ENCODE measurements at places on chromosomes 4 and X.

- peak; percentile 5 for DNase-seq
Observed at GRCh38 chr4:65482410-65482809, 187.9 kb downstream of the EPHA5 start.

DNA sequence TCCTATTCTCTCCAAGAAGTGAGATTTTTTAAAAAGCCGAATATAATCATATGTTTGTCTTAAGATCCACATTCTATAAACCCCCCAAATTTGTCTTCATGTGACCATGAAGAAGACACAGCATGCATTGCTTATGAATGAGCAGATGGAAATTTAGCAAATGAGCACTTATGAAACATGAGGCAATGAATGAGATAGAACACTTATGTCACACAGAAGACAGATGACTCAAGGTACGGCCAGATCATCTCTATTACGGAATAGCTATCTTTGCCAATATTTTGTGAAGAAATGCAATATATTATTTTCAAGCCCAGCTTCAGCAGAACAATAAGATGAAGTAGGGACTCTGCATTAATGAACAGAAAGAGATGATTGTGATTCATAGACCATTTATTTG is 21.4 kb downstream of the PHEX start:
- no peak for DNase-seq

DNA sequence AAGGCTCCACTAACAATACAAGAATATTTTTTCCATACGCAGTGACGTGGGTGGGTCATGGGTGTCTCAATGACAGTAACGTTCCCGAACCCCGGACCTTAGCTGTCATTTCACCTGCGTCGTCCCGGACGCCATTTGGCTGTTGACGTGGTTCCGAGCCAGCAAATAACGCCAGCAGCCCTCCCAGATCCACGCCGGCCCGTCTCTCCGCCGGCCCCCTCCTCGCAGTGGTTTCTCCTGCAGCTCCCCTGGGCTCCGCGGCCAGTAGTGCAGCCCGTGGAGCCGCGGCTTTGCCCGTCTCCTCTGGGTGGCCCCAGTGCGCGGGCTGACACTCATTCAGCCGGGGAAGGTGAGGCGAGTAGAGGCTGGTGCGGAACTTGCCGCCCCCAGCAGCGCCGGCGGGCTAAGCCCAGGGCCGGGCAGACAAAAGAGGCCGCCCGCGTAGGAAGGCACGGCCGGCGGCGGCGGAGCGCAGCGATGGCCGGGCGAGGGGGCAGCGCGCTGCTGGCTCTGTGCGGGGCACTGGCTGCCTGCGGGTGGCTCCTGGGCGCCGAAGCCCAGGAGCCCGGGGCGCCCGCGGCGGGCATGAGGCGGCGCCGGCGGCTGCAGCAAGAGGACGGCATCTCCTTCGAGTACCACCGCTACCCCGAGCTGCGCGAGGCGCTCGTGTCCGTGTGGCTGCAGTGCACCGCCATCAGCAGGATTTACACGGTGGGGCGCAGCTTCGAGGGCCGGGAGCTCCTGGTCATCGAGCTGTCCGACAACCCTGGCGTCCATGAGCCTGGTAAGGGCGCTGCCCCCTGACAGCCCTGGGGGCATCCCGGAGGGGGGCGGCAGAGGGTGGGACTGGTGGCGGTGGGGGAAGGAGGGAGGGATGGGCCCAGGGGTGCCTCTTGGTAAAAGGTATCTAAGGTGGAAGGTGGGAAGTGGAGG is at the start of gene CPE:
Gene CPE, plus strand, starts transcription at position 264 of the 933 bp plus-strand sequence. Its CDS starts 214 bp downstream, at position 478.
- peak; percentile 69 for DNase-seq

GRCh38 chrX:147351644-147352043 is 537.1 kb upstream of the CXorf51A start:
- DNase-seq, result no peak

- no peak for DNase-seq
Observed at GRCh38 chr4:85707611-85708010, 232.7 kb downstream of the ARHGAP24 start.

GRCh38 chr4:94368459-94368858 is 25.8 kb upstream of the HPGDS start:
- DNase-seq, result no peak

GRCh38 chr4:30056016-30056766 is 664.0 kb upstream of the PCDH7 start:
- no peak for DNase-seq

DNA sequence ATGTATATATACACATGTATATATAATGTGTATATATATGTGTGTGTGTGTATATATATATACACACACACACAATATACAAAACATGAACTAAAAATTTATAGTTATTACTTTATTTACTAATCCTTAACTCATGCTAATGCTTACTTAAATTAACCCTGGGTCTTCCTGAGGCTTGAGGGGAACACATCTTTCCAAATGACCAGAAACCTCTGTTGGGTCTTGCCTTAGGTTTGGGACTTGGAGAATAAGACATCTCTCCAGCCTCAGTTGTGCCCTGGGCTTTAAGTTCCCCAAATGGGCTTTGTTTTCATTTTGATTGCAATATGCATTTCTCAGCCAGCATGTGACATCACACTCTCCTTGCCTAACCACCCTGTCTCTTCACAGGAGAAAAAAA is 7.7 kb downstream of the GEMIN8 start:
- DNase-seq, result no peak

- DNase-seq, result no peak
Observed at GRCh38 chr4:56755901-56756300, 65.6 kb downstream of the SPINK2 start.

GRCh38 chr4:140800666-140801065 is 44.5 kb upstream of the TBC1D9 start:
- DNase-seq, result no peak

GRCh38 chrX:113297437-113297836 is 456.8 kb upstream of the AMOT start:
- no peak for DNase-seq

DNA sequence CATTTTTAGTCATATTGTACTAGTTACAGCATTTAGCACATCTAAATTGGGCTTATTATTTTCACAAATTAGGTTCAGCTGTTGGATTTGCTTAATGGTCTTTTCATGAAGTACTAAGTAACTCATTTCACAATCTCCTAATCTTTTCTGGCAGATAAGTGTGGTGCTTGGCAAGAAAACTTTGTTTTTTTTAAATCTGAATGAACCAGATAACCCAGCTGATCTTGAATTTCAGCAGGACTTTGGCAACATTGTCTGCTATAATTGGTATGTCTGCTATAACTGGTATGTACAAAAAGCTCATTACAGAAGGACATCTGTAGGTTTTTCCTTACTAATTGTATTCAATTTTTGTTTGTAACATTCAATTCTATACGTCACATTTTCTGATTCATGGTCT is 22.7 kb downstream of the WDR19 start:
- DNase-seq, result no peak

- no peak for DNase-seq
Observed at GRCh38 chr4:89939994-89940393, 45.3 kb downstream of the MMRN1 start.

GRCh38 chrX:155115174-155115819 is 44.0 kb downstream of the BRCC3 start:
- DNase-seq, result no peak

DNA sequence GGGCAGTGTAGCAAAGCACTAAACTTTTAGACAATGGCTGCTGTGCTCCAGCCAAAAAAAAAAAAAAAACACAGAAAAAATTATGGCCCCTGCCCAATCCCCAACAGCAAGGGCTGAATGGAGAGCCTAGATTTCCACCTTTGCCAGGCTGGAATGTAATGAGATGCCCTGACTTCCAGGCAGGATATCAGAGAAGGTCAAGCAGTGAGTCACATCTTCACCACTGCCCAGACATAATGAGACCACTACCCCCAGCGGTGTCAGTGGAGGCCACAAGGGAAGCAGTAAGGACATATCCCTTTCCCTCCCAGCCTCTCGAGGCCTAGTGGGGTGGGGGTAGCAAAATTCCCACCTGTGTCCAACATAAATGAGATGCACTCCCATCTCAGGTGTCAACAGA is 216.3 kb upstream of the LEF1 start:
- no peak for DNase-seq

- no peak for DNase-seq
Observed at GRCh38 chr4:76240236-76240635, 11.3 kb upstream of the FAM47E start.

GRCh38 chr4:148112231-148112982 is 329.8 kb downstream of the NR3C2 start:
- peak; percentile 45 for DNase-seq

DNA sequence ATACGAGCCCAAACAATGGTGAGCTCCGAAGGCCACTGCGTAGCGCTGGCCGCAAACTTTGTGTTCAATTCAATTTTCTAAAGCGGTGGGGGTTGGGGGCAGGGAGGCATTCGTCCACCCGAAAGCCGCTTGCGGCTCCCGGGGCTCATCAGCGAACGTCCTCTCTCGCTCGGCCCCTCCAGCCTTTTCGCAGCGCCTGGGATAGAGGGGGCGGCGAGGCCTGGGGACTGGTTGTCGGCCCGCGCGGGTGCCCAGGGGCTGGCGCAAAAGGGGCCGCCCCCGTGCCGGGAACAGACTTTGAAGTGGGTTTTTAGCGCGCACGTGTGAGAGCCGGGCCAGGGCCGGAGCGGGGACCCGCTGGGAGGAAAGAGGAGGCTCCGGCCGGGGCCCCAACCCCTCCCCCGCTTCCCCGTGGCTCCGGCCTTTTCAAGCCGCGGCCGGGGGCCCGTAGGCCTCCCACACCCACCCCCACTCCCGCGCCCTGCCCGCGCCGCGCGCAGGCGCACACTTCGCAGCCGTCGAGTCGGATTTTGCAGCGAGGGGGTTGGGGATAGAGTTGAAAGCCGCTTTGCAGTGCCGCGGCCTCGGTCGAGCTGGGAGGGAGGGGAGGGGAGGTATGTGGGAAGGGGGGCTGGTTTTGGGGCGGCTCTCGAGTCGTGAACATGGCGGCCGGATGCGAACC is 8.3 kb downstream of the ZIC3 start:
- no peak for DNase-seq

DNA sequence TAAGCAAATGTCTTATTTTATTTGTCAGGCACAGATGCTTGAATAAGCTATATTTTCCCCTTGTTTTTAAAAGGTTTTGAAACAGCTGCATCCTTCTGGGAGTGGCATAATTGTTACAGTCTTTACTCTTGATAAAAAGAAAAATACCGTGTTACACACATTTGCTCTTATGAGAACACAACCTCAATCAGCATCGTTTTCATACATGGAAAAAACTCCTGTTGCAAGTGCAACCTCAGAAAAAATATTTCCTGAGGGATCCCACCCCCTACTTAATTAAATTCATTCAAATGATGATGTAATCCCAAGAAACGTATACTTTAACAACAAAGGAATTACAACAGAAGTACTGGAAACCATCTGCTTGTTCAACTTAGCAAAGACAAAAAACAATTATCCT is 58.6 kb downstream of the SMAD1 start:
- no peak for DNase-seq

- no peak for DNase-seq
Observed at GRCh38 chr4:186445040-186445439, 110.3 kb downstream of the MTNR1A start.

DNA sequence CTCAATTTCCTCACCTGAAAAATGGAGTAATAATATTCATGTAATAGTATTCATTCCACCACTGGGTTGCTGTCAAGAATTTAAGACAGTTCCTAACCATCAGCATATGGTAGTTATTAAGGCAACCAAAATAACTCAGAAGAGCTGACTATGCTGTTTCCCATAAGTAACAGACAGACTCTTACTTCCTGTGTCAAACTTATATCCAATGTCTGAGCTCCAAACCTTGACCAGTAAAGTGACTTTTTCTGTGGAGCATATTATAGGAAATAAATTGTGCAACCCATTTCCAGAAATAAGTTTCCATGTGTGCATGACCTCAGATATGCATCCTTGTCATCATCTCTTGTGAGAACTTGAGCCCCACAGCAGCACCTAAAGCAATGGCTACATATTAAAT is 78.8 kb downstream of the HADH start:
- DNase-seq, result no peak

DNA sequence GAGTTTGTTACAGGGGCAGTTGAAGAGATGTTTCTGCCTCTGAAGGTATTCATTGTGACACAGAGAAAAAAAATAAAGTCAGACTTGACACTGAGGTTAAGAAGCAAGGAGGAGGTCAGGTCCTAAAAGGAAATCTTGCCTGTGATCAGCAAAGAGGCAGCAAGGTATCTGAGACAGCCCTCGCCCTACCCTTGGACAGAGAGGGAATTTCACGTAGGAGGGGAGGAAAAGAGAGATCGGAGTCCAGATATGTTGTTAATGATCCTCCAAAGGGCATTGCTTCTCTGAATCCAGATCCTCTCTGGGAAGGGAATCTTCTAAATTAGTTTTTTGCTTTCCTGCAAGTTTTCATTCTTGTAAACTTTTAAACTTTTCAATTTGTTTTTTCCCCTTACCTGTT is 15.3 kb upstream of the PRR27 start:
- no peak for DNase-seq

GRCh38 chr4:54607067-54607466 is 50.7 kb upstream of the KIT start:
- no peak for DNase-seq

DNA sequence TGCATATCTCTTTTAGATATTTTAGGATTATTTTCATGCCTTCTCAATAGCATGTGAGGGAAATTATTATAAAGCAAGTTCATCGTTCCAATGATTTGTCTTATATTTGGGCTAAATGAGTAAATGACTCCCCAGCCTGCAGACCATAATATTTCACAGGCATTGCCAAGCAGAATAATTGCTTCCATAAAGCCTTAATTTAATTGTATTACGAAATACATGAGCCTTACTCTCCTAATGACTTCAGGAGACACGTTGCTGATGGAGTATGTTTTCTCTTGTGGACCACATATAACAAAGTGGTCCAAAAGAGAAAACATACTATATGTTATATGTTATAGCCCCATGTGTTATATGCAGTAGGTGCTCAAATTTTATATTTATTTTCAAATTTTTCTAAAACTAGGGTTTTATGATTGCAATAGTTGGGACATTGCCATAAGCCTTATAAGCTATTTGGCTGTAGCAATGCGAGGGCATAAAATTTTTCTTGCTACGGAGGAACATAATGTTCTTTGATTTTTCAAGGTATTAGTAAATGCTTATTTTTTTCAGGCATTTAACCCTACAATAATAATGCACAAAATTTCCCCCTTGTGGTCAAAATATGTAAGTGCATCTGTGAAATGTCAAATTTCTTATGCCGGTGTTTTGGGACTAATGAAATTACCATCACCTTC is 26.2 kb upstream of the TMPRSS11D start:
- DNase-seq, result no peak

DNA sequence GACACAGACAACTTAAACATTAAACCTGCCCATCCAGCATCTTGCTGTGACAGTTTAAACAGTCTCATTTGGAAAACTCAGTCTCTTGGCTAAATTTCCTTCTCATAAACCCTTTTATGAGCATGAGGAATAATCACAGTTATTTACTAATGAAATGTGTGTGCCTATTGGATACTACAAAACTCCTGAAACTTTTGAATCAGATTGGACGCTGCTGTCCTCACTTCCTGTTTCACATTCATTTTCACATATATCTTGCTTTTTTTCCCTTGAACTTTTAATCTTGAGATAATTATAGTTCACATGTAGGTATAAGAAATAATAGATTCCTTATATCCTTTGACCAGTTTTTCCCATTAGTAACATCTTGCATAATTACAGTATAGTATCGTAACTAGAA is 111.7 kb downstream of the CDKL5 start:
- DNase-seq, result no peak

Measured in SW480 (cell line).